ENCODE measurements at places on chromosomes 16 and 17.

GRCh38 chr16:30395155-30395991 lies at the start of gene ZNF48:
TSS of gene ZNF48 (plus strand) at chr16:30395420. CDS start at chr16:30395795, 375 bp downstream.
- DNase-seq: peak; percentile 81

DNA sequence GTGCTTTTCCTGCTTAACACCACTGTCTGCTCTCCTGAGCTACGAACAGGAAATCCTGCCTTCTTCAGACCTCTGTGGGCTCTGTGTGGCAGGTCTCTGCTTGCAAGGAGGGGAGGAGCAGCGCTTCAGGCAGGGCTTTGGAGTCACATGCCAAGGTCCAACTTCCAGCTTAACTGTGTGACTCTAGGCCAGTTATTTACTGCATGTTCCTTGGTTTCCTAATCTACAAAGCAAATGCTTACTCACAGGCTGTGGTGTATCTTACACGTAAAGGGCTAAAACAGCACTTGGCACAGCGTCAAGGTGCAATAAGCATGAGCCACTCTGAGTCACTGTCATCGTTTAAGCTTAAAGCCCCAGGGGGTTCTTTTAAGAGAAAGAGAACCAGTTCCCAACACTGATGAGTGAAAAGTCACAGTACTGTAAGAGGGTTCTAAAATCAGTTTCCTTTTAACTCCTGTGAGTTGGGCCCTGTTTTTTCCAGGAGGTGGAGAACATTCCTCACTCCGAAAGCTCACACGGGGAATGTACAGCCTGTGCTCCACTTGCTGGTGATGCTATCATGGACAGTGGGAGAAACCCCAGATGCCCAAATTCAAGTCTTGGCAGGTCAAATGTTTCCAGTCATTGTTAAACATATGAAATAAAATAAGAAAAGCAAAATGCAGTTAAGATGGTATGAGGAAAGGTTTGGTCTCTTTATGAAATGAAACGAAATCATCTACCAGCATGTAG lies 54.1 kb upstream of the BCAR1 start:
- peak; percentile 39 for DNase-seq

DNA sequence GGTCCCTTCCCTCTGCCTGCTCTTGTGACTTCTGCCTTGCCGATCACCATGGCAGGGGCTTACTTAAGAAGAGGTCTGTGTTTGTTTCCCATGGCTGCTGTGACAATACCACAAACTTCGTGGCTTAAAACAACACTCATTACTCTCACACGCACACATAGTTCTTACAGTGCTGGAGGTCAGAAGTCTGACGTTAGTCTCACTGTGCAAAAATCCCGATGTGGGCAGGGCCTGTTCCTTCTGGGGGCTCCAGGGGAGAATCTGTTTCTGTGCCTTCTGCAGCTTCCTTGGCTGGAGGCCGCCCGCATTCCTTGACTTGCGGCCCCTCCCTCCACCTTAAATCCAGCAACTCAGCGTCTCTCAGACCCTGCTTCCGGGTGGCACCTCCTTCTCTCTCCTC lies 249.2 kb upstream of the GSE1 start:
- DNase-seq: no peak

GRCh38 chr17:43871946-43872690 lies 25.1 kb downstream of the CD300LG start:
- no peak for DNase-seq

DNA sequence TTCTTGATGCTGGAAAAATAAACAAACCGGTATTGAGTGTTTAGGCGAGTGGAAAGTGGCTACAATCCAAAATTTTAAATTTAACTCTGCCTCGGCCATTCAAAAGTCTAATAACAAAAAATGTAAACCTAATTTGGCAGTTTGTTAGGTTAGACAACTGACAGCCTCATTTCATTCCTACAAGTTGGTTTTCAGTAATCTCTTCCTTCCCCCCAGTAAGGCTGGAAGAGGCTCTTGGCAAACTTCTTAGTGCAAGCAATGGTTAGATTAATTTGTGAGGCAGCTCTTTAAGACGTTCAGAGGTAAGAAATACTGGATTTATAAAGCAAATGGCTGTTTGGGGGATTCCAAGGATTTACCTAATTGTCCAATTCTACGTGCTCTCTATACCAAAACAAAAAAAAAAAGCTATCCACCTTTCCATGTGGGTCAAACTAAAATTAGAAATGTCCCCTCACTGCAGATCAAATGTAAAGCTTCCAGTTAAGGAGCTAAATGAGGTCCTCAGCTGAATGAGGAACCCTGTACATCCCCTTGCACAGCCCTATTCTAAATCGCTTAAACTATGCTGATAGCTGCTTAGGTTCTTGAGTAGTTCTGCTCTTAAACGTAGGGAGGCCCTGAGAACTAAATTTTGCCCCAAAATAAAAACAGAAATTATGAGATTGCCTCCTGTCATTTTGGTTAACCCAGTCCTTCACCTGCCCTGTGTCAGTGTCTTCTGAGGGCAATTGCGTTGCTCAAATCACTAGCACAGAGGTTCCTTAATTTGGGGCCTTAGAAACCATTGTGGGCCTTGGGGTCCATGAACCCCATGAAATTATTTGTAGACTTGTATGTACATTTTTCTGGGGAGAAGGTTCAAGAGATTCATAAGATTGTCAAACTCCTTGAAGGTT lies 2.9 kb downstream of the HEXIM1 start:
- DNase-seq: no peak

- DNase-seq: no peak
Observed at GRCh38 chr16:74625500-74626350, 18.8 kb upstream of the GLG1 start.

GRCh38 chr16:2209258-2210008 lies 1.2 kb downstream of the BRICD5 start:
- DNase-seq: no peak

- DNase-seq: no peak
Observed at GRCh38 chr16:71373073-71373472, 14.6 kb downstream of the CALB2 start.

DNA sequence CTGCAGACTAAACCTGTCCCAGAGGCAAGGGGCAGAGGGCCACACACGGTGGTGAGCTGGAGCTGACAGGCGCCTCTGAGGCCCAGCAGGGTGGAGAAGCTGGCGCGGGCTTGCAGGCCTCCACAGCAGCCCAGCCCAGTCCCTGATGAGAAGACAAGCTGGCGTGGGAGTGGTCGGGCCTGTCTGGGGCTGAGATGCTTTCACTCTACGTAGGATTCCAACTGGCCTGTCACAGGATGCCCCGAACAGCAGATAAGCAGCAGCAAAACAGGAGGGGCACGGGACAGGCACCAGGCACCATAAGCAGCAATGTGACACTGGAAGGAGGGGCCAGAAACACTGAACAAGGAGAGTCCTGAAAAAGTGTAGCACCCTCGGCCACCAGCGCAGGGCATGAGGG lies 40.1 kb downstream of the PEMT start:
- DNase-seq: no peak

DNA sequence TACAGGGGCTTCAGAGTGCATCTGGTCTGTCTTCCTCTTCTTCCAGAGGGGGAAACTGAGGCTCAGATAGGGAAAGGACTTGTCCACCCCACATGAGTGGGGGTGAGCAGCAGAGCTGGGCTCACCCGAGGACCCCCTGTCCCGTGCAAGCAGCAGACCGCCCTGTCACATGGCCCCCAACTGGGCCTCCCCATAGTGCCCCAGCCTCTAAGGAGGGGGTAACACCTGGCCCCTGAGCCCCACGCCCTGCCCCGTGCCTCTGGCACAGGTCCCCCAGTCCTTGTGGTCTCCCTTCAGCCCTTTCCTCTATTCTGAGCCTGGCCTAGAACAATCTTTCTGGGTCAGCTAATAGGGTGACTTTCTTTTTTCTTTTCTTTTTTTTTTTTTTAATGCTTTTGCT lies 6.5 kb upstream of the NECAB2 start:
- DNase-seq: no peak

DNA sequence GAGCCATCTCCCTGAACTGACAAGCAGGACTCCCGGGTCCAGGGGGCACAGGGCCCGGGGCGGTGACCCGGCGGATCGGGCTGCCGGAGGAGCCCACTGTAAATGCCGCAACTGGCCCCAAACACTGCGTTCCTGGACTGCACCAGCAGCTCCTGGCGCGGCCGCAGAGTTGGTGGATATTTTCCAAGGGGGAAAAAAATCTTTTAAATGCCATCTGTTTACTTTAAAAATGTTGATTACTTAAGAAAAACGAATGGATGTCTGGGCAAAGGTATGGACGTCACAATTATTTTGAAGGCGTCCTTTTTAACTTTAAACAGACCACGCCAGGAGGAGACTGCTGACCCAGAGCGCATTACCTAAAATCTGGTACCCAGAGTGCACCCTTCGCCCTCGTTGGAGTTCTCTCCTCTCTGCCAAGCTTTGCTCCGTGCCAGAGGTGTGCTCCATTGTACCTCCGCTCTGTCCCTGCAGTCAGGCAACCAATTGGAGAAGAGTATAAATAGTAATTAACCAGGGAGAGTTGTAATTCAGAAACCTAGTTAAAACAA lies 3.4 kb downstream of the HS3ST3B1 start:
- DNase-seq: no peak

DNA sequence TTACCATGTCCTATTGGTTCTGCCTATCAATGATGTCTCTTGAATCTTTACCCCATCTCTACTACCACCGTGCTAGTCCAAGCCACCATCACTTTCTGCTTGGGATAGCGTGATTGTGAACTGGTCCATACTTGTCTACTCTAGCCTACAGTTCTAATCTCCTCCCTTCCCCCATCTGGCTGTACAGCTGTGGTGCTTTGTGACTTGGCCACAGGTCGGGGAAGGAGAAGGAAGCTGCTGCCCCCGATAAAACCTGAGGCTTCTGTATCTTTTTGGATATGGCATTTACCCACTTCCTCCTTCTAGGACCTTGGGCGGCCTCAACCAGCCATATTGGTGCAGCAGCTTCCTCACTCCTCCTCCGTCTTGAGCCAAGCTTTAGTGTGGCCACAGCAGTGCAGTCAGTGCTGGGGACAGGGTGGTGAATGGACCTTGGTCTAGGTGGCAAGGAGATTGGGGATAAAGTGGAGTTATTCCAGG lies 314 bp upstream of the ITGA2B start:
- DNase-seq: no peak

DNA sequence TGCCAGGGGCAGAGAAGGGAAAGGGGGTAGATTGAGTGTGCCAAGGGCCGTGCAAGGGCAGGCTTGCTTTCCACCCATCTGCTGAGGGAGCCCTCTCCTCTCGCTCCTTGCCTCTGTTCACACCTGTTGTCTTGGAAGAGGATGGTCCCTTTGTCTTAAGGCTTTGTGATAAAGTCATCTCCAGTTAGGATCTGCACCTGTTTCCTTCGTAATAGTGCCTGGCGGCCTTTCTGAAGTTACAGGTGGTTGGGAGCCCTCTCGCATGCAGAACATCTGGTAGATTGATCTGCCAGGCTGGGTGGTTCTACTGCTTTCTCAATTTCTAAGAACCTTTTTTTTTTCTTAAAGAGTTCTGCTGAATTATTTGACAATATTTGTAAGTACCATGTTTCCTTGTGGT lies 16.3 kb downstream of the UBFD1 start:
- no peak for DNase-seq

DNA sequence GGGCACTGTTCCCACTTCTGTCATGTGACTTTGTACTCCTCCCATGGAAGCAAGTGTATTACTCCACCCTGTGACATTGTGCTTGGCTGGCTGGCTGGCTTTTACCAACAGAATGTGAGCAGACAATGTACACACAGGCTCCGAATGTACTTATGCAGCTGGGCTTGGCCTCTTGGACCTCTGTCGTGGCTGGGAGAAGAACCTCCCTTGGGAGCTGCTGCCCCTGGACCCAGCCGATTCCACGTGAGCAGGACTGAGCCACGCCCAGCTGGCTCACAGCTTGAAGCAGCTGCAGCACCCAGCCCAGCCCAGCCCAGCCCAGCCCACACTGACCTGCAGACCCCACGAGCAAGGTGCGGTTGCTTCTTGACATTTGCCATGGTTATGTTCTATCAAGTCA lies 177.5 kb downstream of the RBFOX3 start:
- no peak for DNase-seq

GRCh38 chr17:7094652-7095019 lies 14.6 kb upstream of the CLEC10A start:
- no peak for DNase-seq

- DNase-seq: no peak
Observed at GRCh38 chr17:81365601-81366585, 29.4 kb upstream of the BAHCC1 start.

GRCh38 chr17:2903193-2903974 lies 107.1 kb downstream of the RAP1GAP2 start:
- no peak for DNase-seq

DNA sequence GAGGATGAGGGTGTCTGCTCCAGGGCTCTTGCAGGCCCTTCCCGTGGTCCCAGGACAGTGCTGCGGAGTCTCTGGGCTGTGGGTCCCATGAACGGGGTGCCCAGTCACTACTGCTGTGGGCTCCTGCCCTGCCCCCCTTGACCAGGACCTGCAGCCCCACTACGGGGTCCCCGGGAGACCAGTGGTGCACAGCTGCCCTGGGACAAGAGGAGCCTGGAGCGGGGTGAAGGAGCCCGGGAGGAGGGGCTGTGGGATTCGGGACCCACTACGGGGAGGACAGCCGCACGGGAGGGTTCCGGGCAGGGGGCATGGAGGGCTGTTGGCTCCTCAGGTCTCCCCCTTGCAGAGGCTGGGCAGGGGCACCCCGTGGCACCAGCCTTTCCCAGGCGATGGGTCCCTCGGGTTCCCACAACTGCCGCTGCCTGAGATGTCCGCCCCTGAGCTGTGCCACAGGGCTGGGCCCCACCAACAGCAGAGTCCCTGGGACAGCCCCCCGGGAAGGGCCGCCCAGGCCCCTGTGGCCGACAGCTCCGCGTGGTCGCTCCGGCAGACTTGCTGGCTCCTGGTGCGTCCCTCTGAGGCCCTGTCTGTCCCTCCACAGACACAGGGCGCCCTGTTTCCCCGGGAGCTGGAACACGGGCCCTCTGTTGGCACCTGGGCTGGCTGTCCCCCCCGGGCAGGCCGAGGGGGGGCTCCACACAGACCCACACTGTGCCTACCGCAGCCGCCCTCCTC lies 52.1 kb upstream of the GNG13 start:
- no peak for DNase-seq

- no peak for DNase-seq
Observed at GRCh38 chr16:3098459-3099394, at the start of gene ZSCAN10. TSS of gene ZSCAN10 (minus strand) at chr16:3099294. CDS start at chr16:3092937, 6,357 bp downstream.

GRCh38 chr16:51390877-51391276 lies 239.8 kb upstream of the SALL1 start:
- DNase-seq: no peak

DNA sequence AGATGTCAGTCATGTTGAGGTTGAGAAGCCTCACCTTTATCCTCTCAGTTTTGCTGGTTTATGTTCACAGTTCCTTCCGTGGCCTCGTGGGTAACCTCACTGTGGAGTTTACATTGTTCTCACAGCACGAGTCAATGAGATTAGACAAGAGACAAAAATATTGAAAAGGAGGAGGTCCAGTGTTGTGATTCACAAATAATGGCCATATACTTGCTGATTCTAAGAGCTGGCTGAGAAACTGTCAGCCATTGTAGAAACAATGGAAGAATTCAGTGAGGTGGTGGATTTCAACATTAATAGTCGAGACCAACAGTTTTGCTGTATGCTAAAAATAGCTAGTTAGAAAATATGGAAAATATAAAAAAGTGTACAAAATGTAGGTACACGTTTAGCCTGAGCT lies 176.4 kb upstream of the WSCD1 start:
- no peak for DNase-seq

- no peak for DNase-seq
Observed at GRCh38 chr16:49542391-49542891, 168.8 kb downstream of the C16orf78 start.
